ENCODE measurements at places on chromosomes 4 and X.

GRCh38 chr4:101205916-101206315, 141.4 kb downstream of the PPP3CA start:
- DNase-seq: no peak

- DNase-seq: no peak
These were observed 110.9 kb upstream of the ANK2 start for GRCh38 chr4:112938461-112939058.

- DNase-seq: no peak
These were observed 376.6 kb upstream of the EMCN start for GRCh38 chr4:100894339-100894870.

DNA sequence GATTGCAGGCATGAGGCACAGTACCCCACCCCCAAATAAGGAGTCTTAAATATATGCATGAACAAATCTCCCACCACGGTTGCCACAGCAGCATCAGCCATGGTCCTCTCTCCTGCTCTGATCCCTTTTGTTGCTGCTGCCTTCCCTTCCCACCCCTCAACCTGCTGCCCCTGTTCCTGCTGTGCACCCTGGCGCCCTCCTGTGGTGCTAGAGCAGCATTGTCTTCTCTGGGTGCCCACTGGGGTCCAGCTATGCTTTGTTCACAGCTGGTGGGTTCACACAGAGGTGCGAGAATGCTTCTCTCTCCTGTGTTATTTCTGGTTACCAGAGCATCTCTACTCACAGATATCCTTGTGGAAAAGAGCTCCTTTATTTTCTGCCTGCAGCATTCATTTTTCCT, 116.2 kb downstream of the GATB start:
- no peak for DNase-seq

GRCh38 chr4:113052379-113052951, 3.0 kb downstream of the ANK2 start:
- no peak for DNase-seq

DNA sequence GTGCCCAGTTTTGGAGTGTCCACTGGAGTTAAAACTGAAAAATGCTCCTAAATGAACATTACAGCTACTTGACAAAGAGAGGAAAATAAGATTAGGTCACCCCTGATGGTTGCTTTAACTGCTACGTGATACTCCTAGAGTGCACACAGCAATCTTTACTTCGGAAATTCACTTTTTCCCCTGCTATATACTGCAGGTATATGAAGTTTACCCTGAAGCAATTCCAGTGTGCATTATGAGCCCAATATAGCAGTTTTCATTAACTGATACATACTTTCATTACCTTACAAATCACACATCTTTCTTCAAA, 773 bp upstream of the ZNF827 start:
- no peak for DNase-seq

- DNase-seq: no peak
These were observed 36.9 kb upstream of the RPA4 start for GRCh38 chrX:96846841-96847240.

DNA sequence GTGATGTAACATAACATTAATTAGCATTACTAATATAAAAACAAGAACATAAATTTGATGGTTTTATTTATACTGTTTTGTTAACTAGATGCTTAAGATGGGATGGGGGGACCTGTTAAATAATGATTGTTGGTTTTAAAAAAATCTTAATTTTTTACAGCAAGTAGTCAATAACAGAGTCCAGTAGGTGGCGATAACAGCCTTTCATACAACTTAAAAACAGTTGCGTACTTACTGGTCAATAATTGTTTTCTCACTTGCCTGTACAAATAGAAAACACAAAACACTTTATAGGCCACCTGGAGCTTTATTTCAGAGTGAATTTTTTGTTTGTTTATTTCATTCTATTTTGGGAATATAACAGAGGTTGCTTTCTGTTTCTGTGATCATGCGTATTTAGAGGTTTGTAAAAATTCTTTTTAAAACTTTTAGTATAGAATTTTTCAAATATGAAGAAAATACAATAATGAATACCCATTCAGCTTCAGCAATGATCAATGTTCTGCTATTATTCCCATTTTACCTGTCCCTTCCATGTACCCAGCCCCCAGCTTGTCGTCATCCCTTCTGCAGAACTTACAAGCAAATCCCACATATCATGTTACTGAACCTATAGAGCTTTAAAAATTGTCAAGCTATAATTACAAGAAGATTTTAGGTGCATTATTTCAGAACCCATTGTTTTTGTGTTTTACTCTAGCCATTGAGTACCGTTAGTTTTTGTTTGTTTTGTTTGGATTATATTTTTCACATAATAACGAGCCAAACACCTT, 97.1 kb downstream of the MRPL1 start:
- peak; percentile 49 for DNase-seq

- no peak for DNase-seq
These were observed 51.1 kb upstream of the UNC5C start for GRCh38 chr4:95599777-95600400.

DNA sequence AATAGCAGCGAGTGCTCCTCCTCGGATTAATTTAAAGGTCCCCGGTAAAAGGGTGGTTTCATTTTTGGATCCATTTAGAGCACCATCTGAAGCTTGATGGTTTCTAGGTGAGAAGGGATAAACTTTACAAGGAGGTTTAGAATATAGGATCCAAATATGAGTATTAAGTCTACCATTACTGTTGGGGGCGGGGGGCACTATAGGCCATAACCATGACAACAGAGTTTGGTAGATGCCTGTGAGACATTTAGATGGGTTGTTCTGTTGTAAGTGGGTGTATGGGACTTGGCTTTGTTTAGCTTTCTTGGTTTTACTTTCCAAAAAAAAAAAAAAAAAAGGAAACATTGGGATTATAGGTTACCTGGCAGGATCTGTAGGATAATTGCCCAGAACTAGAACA, 92.7 kb downstream of the TENT5D start:
- no peak for DNase-seq

GRCh38 chr4:78726546-78726945, 49.6 kb upstream of the BMP2K start:
- no peak for DNase-seq

DNA sequence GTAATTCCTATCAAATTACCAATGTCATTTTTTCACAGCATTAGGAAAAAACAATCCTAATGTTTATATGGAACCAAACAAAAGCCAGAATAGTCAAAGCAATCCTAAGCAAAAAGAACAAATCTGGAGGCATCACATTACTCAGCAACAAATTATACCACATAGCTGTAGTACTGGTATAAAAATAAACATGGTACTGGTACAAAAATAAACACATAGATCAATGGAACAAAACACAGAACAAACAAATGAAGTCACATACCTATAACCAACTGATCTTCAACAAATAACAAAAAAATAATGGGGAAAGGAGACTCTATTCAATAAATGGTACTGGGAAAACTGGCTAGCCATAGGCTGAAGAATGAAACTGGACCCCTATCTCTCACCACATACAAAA, 37.4 kb downstream of the PPA2 start:
- DNase-seq: no peak

DNA sequence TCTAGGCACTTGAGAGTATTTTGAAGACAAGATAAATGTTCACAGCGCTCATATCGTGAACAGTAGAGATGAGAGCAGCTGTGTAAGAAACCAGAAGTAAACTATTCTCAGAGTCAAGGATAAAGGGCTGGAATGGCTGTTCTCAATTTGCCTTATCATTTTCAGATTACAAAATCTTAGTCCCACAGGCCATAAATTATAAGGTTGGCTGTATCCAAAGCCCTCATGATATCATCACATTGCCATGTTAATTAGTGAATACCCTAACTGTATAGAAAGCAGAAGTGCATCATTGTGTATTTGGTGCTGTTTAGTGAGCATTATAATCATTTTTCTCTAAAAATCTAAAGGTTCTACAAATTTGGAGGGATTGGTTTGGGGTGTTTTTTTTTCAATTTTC, 168.9 kb upstream of the EDNRA start:
- DNase-seq: no peak

- no peak for DNase-seq
These were observed 165.9 kb downstream of the IL15 start for GRCh38 chr4:141802333-141802732.

- no peak for DNase-seq
These were observed 365.4 kb downstream of the PDHA2 start for GRCh38 chr4:96205143-96205936.

- DNase-seq: no peak
These were observed 36.8 kb upstream of the TNIP3 start for GRCh38 chr4:121200795-121201472.

DNA sequence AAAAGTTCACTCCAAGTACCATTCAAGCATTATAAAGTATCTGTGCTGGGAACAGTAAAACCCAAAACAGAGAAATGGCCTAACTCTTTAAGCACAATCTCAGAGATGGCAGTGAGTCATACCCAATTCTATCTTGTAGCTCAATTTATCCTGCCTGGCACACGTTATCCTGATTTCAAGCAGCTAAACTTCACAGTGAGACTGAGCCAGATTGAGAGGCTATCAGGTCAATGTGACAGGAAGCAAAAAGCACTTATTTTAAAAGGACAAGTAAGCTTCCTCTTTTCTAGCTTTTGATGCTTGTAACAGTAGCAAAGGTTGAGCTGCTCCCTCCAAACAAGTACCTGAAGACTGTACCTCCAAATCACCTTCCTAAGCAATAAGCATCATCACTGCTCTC, 324.9 kb downstream of the NAF1 start:
- DNase-seq: no peak

GRCh38 chr4:109739547-109739946, 9.7 kb upstream of the PLA2G12A start:
- no peak for DNase-seq

DNA sequence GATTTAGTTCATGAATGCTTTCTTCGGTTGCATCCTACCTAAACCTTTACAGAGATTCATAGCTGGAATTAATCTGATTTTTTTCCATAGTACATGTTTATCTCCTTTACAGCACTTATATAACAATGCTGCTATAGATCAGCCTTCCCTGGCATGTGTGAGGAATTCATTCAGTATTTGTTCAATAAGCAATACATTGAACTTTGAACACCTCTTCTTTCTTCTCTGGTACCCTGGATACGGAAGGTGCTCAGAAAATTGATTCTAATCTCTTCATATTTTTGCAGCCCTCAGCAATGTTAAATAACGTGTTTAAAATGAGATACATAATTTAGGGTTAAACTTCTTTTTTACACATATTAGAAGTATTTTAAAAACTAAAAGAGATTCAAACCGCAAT, 467.4 kb downstream of the TRIML1 start:
- DNase-seq: no peak

GRCh38 chr4:85491527-85491926, 16.6 kb downstream of the ARHGAP24 start:
- peak; percentile 15 for DNase-seq

GRCh38 chrX:153408221-153408721, 3.0 kb upstream of the ZFP92 start:
- no peak for DNase-seq

GRCh38 chr4:158870626-158871334, 102.0 kb downstream of the FNIP2 start:
- no peak for DNase-seq

GRCh38 chr4:105895583-105896460, 551 bp downstream of the NPNT start:
- no peak for DNase-seq

DNA sequence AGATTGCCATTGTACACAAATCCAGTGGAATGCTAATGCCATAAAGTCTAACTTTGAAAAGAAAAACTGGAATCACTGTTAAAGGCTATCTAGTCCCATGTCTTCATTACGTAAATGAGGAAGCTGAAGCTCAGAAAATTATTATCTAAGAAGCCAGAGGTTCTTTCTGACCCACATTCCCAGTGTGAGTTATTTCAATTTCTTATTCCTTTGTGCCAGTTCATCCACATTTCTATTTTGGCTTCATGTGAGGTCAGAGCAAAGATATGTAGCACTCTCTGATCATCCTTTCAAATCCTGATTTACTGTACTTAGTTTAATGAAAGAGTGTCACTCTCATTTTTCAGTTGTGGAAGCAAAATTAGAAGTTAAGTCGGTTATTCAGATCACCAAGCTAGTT, 24.6 kb upstream of the NWD2 start:
- no peak for DNase-seq

DNA sequence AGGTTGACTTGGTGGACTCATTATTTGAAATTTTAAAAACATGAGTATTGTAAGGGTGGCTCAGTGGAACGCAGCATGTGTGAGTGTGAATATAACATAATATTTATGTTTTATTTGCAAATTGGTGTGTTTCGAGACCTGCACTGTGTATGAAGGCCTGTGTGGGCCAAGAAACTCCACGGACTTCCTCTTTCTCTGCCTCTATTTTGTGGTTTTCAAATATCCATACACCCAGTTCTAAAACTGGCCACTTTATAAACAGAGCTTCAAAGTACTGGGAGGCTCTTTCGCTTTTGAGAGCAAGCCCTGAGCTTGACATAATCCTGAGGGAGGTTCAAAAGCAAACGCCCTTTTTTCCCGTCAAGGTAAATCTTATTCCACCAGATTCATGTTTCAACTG, 187.7 kb downstream of the GPAT3 start:
- DNase-seq: no peak

- DNase-seq: no peak
These were observed 234.1 kb downstream of the GRXCR1 start for GRCh38 chr4:43126595-43126994.

GRCh38 chr4:27327421-27328181, 467.0 kb downstream of the STIM2 start:
- DNase-seq: no peak

DNA sequence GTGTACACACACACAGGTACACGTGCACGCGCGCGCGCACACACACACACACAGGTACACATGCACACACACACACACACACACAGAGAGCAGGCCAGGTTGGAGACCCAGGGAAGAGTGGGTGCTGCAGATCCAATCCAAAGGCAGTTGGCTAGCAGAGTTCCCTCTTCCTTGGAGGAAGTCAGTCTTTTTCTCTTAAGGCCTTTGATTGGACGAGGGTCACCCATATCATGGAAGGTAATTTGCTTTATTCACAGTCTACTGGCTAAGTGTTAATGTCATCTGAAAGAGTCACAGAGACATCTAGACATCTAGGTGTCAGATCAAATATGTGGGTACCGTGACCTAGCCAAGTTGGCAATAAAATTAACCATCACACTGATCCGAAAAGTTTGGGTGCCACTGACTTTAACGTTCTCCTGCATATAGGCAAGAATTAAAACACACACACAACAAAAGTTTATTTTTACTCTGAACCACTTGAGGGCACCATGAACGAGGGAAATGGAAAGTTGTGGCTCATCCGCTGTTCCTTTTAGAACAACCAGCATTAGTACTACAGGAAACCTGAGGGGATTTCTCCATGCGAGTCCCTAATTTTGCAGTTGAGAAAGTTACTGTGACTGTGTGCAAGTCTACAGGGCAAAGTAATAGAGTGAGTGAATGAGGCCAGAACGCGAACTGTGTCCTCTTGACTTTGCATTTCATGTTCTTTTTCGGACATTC, 66.0 kb upstream of the STOX2 start:
- no peak for DNase-seq

- no peak for DNase-seq
These were observed 10.3 kb downstream of the STAP1 start for GRCh38 chr4:67568820-67569219.

- no peak for DNase-seq
These were observed 114.5 kb upstream of the RBPJ start for GRCh38 chr4:26206339-26206738.

GRCh38 chr4:30495651-30496310, 224.4 kb upstream of the PCDH7 start:
- DNase-seq: no peak

Data from NCI-H2107 (cell line).